CD4-positive, CD25-positive, alpha-beta regulatory T cell (primary cell): ENCODE measurements at places on chromosomes 2 and 18.

DNA sequence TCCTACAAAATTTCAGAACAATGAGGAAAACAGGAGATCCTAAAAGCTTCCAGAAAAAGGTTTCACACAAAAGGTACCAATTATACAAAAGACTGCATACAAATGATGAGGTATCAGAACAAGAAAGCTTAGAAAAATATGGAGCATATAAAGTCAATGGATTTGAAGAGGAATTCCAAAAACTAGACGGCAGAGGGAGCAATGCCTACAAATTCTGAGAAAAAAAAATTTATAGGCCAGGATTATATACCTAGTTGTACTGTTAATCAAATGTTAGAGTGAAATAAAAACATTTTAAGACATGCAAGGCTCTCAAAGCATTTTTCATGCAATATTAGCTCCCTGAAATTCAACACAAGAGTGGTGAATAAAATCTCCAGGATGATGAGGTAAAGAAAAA lies 106.2 kb downstream of the ZRANB3 start:
- no peak for DNase-seq

DNA sequence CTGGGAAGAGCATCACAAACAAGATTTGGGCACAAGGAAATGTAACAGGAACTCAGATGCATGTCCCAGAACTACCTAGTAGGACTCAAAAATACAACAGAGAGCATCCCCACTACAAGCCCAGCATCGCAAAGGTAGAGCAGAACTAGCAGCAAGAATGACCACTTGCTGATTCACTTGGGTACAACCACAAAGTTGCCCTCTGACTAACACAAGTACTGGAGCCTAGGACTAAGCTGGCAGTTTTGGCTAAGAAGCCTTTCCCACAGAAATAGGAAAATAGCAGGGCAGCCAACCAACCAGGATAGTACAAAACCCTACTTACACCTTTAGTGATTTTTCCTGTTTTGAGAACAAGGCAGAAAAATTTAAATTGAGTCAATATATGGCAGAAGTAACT lies 193.8 kb downstream of the PAX3 start:
- no peak for DNase-seq

GRCh38 chr2:224933431-224933830 lies 108.8 kb downstream of the DOCK10 start:
- peak; percentile 53 for DNase-seq

GRCh38 chr2:72395096-72395495 lies 247.4 kb upstream of the CYP26B1 start:
- no peak for DNase-seq

DNA sequence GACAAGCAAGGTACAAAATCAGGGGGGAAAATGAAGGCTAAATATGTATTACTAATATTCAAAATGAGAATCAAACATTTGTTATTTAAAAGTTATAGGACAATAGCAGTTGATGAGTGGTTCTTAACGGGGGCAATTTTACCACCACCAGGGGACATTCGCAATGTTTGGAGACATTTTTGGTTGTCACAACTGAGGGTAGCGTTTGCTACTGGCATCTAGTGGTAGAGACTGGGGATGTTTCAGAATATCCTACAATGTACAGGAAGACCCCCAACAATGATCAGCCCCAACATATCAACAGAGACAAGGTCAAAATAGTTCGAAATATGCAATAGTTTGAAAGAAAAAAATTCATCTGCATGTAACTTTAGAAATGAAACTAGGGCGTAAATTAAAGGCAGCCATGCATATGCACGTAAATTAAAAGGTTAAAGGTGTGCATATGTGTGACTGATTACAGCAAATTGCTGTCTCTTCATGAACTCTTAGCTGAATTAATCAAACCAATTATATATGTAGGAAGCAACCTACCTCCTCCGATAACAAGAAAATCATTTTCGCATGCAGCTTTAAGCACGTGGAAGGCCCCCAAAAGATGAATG lies 61.2 kb upstream of the CUL3 start:
- peak; percentile 57 for DNase-seq

- DNase-seq, result no peak
These were observed 395.6 kb downstream of the ARHGAP15 start for GRCh38 chr2:143524559-143525401.

GRCh38 chr18:2536063-2536462 lies 35.2 kb downstream of the METTL4 start:
- no peak for DNase-seq

GRCh38 chr2:189128970-189129369 lies 50.6 kb downstream of the COL5A2 start:
- DNase-seq, result no peak

DNA sequence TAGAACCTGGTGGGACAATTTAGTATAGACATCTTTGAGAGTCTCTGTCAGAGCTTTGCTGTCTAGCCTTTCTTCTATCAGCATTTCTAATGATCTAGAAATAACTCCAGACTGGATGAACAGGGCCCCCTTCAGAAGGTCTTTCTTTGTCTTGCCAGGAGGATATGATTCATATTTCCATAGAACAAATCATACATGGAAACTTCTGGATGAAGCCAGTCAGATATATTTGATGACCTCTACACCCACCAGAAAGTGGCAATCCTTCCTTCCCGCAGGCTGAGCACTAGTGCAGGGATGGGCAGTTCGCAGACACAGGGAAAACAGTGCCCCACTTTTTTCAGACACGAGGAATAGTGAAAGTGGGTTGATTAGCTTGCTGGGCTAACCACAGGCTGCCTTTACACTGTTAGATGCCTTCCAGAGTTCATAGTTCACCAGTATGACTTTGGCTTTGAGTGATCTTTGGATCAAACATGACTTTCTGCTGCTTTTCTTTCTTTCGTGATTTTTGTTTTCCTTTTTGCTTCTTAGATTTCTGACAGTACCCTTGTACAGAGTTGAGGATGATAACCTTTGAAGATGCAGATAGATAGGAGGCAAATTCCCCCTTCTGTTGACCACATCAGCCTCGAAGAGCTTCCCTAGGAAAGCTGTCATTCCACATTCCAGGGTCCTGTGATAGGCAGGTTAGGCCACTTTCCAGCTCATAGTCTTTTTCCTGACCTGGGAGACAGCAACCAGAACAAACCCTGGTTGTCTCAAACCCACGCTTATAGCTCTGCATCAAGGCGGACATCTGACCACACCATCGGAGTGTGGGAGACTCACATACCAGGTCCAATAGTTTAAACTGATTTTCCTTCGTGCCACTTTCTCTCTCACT lies 237.0 kb downstream of the ZNF407 start:
- DNase-seq, result no peak

DNA sequence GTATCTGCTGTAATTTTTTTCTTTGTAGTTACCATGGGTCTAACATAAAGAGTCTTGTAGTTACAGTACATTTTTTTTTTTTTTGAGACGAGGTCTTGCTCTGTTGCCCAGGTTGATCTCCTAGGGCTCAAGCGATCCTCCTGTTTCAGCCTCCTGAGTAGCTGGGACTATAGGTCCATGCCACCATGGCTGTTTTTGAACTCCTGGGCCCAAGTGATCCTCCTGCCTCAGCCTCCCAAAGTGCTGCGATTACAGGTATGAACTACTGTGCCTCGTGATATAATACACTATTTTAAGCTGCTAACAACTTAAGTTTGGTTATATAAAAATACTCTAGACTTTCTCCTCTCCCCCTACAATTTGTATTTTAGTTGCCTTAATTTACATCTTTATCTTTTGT lies 46.3 kb downstream of the ASB1 start:
- DNase-seq, result no peak

GRCh38 chr2:146801886-146802285 lies 1042.9 kb upstream of the ACVR2A start:
- DNase-seq, result no peak
